ENCODE measurements at places on chromosomes 6 and 20.

DNA sequence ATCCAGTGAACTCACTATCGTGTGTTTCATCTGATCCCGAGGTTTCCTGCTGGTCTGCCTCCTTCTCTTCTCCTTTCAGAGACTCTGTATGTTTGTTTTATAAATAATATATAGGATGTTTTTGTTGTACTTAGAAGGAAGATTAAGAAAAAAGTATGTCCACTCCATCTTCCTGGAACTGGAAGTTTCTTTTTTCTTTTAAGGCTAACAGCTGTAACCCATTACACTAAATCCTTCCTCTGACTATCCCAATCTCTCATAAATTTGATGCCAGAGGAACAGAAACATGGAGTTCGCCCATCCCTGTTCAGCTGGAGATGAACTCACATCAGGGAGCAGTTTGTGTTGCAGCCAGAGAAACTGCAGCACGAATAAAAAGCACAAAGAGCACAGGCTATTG lies 20.7 kb downstream of the RIPK1 start:
- peak; percentile 53 for DNase-seq

- no peak for DNase-seq
Measured at GRCh38 chr6:16069222-16069621, 59.7 kb upstream of the MYLIP start.

GRCh38 chr20:57350081-57350710 lies 859 bp upstream of the RAE1 start:
- DNase-seq = no peak

GRCh38 chr20:4247261-4247660 lies 231.9 kb upstream of the RNF24 start:
- no peak for DNase-seq

DNA sequence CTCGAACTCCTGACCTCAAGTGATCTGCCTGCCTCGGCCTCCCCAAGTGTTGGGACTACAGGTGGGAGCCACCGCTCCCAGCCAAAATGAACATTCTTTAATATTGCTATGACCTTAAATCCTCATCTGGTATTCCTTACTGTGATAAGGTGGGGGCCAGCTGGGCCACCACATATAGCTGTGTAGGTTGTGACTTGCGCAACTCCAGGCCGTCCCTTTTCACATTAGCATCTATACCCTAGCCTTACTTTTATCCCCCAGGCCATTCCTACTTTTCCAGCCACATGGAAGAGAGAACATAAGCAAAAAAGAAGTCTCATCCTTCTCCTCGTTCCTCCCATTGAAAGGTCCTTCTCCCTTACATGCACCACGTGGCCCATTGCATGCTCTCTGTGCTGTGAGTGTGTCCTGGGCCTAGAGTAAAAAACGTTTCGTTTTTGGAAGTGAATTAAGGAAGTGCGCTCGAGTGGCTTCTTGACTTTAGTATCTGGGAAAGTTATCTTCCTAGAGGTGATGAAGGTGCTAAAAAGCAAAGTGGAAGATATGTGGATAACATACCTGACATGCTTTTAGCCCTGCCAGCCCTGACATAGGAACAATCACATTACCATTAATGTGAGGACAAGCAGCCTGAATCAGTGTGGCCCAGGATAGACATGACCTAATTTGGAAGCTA lies 56.8 kb upstream of the KIF13A start:
- DNase-seq = no peak

- DNase-seq = peak; percentile 77
Measured at GRCh38 chr6:109455437-109456110, at the start of gene MICAL1. TSS of gene MICAL1 (minus strand) at chr6:109455772. CDS start at chr6:109454196, 1,576 bp downstream.

GRCh38 chr20:3993109-3993508 lies 22.2 kb downstream of the RNF24 start:
- DNase-seq = no peak

DNA sequence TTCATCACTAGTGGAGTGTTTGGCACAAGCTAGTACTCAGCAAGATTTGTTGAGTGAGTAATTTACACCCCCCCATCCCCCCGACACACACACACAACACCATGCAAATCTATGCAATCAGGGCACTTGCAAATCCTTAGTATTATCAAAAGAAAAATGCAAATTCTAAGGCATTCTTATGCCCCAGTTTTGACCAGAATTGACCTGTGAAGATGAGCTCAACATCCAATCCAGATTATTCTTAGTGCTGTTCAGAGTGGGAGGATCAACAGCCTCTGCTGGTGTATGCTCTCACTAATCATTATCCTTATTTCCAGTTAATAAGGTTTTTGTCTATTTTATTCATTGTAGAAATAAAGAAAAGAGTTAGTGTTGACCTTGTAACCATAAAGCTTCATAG lies 185.4 kb downstream of the PLCB1 start:
- DNase-seq = no peak

DNA sequence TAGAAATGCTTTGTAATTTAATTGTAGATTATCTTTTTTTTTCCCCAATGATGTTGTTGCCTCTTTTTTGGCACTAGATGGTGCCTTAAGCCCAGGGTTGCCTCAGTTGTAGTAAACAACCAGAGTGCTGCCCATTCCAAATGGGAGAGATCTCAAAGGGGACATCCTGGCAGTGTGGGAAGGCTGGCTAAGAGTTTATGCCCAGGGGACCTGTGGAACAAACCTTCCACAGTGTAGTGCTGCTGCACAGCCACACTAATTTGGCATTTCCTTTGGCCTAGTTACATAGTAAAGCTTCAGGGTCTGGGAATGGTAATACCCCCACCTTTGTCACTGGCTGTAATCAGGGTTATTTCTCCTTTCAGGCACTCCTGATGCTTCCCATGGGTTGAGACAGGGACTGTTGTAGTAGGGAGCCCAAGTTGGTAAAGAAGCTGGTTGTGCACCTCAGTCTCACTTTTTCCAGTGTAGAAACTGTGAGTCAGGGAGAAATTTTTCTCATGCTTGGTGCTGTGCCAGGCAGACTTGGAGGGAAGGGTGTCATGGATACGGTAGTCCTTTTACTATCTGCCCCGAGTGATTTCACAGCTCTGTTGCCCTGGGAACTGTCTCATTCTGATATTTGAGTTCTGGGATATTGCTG lies 177.8 kb upstream of the ECI2 start:
- DNase-seq = no peak

GRCh38 chr20:38811769-38812168 lies 6.3 kb downstream of the PPP1R16B start:
- DNase-seq = no peak

DNA sequence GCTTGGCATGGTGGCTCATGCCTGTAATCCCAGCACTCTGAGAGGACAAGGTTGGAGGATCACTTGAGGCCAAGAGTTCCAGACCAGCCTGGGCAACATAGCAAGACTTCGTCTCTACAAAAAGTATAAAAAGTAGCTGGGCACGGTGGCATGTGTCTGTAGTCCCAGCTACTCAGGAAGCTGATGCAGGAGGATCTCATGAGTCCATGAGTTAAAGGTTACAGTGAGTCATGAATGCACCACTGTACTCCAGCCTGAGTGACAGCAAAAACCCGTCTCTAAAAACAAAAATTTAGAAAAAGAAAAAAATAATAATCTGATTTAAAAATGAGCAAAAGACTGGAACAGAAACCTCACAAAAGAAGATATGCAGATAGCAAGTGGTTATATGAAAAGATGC lies 279.7 kb downstream of the RNGTT start:
- DNase-seq = no peak

DNA sequence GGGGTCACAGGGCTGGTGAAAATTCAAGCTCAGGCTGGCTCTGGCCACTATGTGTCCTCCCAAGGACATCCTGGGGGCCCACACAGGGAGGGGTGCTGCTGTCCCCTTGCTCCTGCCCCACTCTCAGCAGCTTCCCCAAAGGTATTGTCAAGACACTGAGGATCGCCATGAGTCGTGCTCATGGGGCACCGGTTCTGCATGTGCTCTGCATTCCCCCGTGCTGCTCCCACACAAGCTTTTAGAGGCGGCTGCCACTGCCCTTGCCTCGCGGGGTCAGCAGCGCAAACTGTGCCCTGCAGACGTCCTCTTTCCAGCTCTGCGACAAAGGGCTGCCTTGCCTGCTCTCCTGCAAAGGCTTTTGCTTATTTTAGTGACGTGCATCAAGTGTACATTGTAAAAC lies 179.8 kb downstream of the ERMARD start:
- DNase-seq = no peak

Data from tongue (tissue), 3 donors.